IPS DF 6.9 (cell line): ENCODE measurements at places on chromosomes 1 and 21.

GRCh38 chr1:247681288-247681897, 1.9 kb upstream of the OR13G1 start:
- peak; percentile 83 for DNase-seq

- DNase-seq = no peak
Measured at GRCh38 chr1:205585169-205585834, 46.5 kb downstream of the ELK4 start.

GRCh38 chr1:58434181-58434580, 112.3 kb downstream of the OMA1 start:
- DNase-seq = no peak

- DNase-seq = no peak
Measured at GRCh38 chr21:40436261-40436660, 410.7 kb downstream of the DSCAM start.

DNA sequence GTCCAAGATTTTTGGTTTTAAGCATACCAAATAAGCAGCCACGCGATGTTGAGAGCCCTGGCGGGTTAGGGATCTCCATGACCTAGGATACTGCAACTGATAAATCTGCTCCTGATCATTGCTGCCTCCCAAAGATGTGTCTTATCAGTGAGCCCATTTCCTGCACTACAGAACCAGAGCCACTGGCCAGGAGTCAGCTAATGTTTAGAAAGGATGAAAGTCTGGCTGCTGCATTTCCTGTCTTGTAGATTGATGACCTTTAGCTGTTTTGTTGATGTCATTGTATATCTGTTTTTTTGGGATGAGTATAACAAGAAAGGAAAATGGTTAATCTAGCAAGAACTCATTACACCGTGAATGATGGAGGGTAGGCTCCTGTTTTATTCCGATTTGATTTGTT, 74.5 kb downstream of the C1orf21 start:
- no peak for DNase-seq

- no peak for DNase-seq
Measured at GRCh38 chr1:8091691-8092090, 65.6 kb upstream of the ERRFI1 start.

DNA sequence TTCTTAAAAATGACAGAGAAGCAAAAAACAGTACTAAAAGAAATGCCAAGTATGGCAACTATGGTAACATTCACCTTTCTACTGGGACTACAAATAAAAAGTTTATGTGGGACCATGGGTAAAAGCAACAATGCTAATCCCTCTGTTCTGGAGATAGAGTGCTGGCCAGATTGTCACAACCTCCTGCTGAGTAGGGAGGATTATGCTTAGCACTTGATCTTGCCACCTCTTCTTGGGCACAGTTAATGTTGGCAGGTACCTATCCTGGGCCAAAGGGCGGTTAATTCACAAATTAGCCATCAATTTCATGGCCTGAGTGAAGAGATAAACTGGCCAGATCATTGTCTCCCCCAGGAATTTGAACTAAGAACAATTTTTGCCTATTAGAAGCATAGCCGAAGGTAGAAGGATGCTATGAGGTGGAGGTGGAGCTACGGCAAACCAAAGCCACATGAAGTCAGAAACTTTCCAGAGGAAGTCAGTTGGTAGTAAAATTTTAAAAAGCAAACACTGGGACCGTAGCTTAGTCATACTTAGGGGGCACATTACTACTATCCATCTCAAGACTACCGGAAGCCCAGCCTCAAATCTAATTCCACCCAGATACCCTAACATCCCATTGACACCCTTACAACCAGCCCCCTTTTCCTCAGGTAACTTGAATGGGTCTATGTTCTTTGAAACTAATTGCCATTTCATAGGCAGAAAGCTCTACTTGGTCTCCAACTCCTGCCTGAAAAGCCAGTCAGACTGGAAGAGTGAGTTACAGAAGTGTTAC, 2.7 kb downstream of the SCYL3 start:
- no peak for DNase-seq

DNA sequence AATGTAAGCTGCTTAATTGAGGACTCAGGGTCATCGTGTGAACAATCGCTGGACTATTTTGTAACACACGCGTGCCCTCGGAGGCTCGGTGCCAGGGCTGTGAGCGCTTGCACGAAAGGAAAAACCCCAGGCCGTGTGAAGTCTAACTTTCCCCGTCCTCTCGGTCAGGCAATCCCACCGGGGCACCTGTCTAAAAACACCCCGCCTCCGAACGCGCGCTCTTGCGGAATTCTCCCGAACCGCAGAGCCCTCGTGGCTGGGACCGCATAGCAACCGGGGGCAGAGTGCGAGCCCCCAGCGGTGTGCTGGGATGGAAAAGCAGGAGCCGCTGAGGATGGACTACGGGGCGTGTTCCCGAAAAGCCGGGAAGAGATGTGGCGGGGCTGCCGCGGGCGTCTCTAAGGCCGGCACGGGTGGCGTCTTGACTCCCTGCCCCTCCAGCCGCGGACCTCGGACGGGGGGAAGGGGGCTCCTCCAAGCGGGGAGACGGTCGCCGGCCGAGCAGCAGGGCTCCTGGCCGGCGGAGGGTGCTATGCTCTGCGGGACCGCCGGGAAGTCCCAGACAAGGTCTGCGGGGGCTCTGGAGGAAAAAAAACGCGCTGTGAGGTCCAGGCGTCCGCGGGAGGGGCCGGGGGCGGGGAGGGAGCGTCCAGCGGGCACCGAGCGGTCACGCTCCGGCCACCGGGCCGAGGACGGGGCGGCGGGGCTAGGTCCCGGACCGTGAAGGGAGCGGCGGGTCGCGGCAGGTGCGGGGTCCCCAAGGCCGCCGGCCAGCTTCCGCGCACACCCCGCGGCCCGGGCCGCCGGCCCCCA, 936 bp downstream of the ZBTB21 start:
- no peak for DNase-seq

GRCh38 chr1:209341146-209341545, 242.4 kb upstream of the CAMK1G start:
- DNase-seq = no peak

DNA sequence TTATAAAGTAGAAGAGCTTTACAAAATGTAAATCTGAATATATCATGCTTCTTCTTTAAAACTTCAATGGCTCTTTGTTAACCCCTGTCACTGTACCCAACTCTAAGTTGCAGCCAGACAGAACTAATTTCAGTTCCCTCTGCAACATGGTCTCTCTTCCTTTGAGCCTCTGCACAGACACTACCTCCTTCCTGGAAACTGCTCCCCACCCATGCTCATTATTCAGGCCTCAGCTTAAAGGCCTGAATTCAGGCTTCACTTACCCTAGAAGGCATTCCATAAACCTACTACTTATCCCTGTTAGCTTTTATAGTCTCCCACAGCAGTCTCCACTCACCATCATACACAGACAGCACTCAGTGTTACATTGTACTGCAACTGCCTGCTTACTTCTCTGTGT, 2.6 kb upstream of the EEIG2 start:
- DNase-seq = no peak

DNA sequence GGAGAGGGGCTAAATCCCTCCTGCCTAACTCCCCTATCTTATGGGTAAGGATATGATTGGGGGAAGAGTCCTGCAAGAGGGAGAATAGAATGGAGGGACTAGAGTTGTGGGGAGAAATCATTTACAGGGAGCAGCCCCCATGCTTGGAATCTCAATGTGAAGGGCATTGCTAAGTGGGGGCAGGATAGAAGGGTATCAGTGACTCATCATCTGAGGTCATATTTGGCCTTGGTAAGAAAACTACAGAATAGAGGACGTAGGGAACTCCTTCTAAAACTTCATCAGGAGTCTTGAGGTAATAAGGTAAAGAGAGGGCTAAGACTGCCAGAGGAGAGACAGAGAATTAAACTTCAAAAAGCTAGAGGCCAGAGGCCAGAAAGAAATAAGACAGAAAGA, 487 bp downstream of the HJV start:
- DNase-seq = no peak

DNA sequence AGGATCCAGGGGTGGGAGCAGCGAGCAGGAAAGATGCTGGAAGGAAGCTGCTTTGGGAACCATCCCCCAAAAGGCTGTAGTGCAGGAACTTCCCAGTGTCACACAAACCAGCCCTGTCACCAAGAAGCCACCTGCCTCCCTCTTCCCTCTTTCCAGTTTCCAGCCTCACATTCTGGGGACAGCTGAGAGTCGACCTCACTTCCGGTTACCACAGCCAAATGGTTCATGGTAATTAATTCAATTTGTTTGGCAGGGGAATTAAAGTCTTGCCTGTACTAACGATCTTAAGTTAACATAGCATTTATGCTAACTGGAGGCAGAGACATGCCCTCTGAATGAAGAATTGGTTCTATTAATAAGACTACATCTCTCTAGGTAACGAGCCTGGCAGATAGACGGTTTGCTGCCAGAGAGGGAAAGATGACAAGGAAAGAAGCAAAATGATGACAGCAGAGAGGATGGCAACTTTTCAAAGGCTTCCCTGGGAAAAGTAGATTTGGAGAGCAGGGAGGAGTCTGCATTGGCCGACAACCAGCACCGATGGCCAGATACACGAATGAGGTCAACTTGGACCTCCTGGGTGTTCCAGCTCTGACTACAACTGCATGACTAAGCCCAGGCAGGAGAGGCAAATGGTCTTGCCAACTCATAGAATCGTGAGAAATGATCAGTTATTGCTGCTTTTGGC, 64.1 kb downstream of the TMCO4 start:
- DNase-seq = no peak

- no peak for DNase-seq
Measured at GRCh38 chr1:203454986-203455471, 20.6 kb upstream of the PRELP start.

- DNase-seq = no peak
Measured at GRCh38 chr1:98327220-98327861, 334.2 kb upstream of the SNX7 start.

DNA sequence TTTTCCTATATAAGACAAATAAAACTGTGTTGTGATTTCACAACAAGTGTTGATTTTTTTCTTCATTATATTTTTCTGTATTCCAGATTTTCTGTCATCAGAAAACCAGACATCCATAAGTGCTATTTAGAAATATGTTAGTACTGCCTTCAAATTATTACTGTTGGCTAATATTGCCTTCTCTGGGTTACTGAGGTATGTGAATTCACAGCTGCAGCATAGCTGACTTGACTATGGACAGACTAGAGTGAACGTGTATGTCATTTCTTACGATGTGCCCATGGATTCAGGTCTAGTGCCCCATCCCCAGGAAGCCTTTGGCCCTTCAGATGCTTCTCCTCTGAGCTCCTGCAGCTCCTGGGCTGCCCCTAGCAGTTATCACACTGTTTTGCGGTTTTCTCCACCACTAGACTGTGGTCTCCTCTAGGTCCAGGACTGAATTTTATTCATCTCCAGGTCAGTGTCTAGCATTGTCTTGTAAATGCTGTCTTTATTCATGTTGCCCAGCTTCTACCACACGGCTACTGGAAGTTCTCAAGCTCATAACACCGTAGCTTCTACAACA, 118.5 kb downstream of the FGGY start:
- no peak for DNase-seq
